Chondrocyte (in vitro differentiated cells): ENCODE measurements at places on chromosomes 4 and X.

GRCh38 chrX:43693602-43694406 lies 37.7 kb downstream of the MAOA start:
- DNase-seq = no peak

DNA sequence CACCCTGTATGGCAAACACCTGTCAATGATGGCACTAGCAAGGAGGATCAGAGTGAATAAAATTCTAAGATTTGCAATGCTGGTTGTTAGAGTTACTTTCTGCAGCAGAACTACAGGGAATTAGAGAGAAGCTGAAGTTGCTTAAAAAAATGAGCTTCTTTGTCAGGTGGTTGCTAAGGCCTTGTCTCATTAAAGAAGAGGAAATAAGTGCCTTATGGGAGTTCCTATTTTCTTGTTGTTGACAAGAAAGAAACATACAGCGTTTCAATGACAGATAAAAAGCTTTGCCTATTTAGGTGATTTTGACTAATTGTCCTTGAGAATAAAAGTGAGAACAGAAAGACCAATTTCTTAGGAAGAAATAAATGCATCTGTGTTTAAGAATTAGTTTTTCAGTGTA lies 106.0 kb upstream of the ARHGAP24 start:
- DNase-seq = no peak

DNA sequence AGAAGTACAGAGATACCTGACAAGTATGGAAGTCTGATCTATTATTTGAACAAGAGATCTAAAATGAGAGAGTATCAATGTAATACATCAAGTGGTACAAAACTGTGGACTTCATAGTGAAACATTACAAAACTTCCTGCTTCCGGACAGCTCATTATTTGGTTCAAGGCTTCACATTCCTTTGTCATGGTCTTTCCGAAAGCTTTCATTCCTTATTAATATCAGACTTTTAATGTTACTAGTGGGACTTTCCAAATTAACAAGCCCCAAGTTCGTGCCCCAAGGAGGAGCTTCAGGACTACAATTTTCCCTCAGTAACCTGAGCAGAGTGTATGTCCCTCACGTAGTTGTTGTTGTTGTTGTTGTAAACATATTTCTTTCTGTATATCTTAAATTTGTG lies 1.2 kb downstream of the CHIC2 start:
- DNase-seq = no peak

GRCh38 chr4:53907772-53908171 lies 156.6 kb downstream of the CHIC2 start:
- no peak for DNase-seq

GRCh38 chr4:163493643-163494359 lies 689 bp upstream of the TMA16 start:
- no peak for DNase-seq
